Sigmoid colon (tissue), 7 donors: ENCODE measurements at places on chromosomes 5 and 9. TPM values are rescaled to one million over a fixed set of nuclear protein-coding genes. Genes with fewer than 3 reads are reported as not detected.
A peak's percentile ranks its signal among the peaks of the same experiment; 100 is the strongest.

DNA sequence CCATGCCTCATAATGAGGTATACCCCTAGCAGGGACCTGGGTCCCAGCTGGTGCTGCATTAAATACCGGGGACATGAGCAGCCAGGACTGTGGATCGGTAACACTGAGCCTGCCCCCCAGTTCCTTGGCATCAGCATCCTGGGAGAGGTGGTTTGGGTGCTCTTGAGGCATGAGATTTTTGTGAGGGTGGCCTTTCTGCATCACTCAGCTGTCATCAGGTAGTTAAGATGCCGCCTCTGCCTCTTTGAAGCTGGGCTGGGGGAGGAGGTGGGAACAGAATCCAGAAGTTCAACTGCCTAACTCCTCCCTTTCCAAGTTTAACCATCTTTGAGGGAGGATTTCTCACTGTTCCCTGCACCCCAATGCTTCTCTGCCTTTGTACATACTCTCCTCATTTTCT, 112.7 kb downstream of the PDZD2 start:
- H3K4me1 ChIP-seq = no peaks in the 10 kb centered on the region
- no peaks in the 10 kb centered on the region for H3K36me3 ChIP-seq
- H3K27me3 ChIP-seq = no peaks in the 10 kb centered on the region
- H3K27ac ChIP-seq = no peak overlapping the region
- no peak overlapping the region for H3K4me3 ChIP-seq
- no peak for DNase-seq

- DNase-seq = no peak
- H3K4me3 ChIP-seq = no peak overlapping the region
- no peaks in the 10 kb centered on the region for H3K36me3 ChIP-seq
- no peaks in the 10 kb centered on the region for H3K4me1 ChIP-seq
- H3K27me3 ChIP-seq = no peaks in the 10 kb centered on the region
- H3K27ac ChIP-seq = no peak overlapping the region
Observed at GRCh38 chr5:142432369-142432863, 107.6 kb upstream of the SPRY4 start.

DNA sequence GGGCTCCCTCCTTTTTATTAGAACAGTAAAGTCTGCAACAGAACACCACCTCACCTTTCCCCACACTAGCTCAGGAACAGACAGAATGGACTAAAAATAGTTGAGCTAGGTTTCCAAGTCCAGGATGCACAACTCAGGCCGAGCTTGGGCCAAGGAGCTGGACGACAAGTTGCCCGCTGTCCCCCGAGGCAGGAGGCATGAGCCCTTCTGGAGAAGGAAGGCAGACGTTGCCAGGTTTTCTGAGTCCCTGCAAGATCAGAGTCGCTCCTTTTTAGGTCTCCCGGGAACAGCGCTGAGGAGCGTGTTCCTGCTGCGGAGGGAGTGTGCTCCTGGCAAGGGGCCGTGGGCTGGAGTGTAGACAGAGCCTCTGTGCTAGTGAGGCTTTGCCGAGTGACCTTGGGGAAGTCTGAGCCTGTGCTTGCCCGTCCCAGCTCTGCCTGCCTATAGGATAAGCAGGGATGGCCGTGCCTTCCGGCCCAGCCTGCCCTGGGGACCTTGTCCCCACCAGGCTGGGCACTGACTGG, 121.6 kb downstream of the WNK2 start:
- no peaks in the 10 kb centered on the region for H3K27me3 ChIP-seq
- no peak overlapping the region for H3K4me3 ChIP-seq
- H3K27ac ChIP-seq = no peak overlapping the region
- DNase-seq = peak; percentile 73
- peaks cover 29% of the 10 kb centered on the region for H3K4me1 ChIP-seq

- H3K27me3 ChIP-seq = no peaks in the 10 kb centered on the region
- peaks cover 49% of the 10 kb centered on the region for H3K4me1 ChIP-seq
- no peak for DNase-seq
- no peak overlapping the region for H3K4me3 ChIP-seq
- H3K36me3 ChIP-seq = no peaks in the 10 kb centered on the region
Observed at GRCh38 chr5:168176251-168176650, 115.2 kb upstream of the WWC1 start.

GRIN3A gene
- 0.14 TPM for total RNA-seq

DNA sequence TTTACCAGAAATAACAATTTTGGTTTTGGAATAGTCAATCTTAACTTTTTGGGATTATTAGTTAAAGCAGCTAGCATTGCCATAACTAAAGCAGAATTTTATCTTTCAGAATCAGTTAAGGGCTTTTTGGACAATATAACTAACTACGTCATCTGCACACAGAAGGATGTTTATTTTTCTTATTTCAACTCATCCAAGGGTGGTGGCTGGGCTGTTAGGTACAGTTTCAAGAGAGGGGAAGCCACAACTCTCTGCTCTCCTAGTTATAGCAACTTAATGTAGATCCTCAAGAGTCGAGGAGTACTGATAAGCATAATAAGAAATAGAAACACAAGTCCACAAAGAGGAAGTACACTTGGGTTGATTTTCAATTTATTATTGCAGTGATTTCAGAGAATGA, 65.6 kb downstream of the ANKRD55 start:
- no peaks in the 10 kb centered on the region for H3K36me3 ChIP-seq
- H3K27ac ChIP-seq = no peak overlapping the region
- H3K4me1 ChIP-seq = no peaks in the 10 kb centered on the region
- DNase-seq = no peak
- peaks cover 6% of the 10 kb centered on the region for H3K27me3 ChIP-seq

C5orf52 gene
- not detected for total RNA-seq

GRCh38 chr9:116098476-116098875, 55.1 kb upstream of the PAPPA start:
- no peak overlapping the region for H3K27ac ChIP-seq
- DNase-seq = no peak
- H3K27me3 ChIP-seq = no peaks in the 10 kb centered on the region
- H3K36me3 ChIP-seq = no peaks in the 10 kb centered on the region
- no peaks in the 10 kb centered on the region for H3K4me1 ChIP-seq

DNA sequence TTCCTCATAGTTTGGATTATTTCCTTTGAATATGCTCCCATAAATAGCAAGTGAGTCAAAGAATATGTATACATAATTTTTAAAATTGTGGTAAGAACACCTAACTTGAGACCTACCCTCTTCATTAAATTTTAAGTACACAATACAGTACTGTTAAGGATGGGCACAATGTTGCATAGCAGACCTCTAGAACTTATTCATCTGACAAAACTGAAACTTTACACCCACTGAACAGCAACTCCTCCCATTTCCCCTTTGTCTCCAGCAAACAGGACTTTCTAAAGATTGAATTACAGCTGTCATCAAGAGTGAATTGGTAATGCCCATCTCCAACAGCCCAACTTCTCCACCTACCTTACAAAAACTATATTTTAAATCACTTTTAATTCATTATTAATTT, 388.9 kb downstream of the HTR1A start:
- no peak overlapping the region for H3K4me3 ChIP-seq
- no peaks in the 10 kb centered on the region for H3K27me3 ChIP-seq
- no peak for DNase-seq
- H3K27ac ChIP-seq = no peak overlapping the region
- no peaks in the 10 kb centered on the region for H3K36me3 ChIP-seq

DNA sequence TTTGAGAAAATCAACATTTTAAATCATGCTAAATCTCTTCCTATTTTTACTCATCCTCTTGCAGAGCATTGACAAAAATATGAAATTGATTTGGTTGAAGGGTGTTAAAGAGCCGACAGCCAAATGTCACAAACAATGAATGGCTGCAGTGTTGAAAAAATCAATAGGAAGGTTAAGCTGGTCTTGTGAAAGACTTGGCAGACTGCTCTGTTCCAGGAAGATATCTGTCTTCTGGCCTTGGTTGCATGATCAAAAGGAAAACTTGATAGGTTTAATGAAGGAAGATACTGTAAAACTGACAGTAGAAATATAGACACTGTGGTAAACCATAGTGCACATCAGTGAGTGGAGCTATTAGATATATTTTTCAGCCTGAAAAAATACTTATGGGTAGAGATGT, 103.6 kb downstream of the PBX3 start:
- no peak overlapping the region for H3K27ac ChIP-seq
- no peak overlapping the region for H3K4me3 ChIP-seq
- H3K36me3 ChIP-seq = no peaks in the 10 kb centered on the region

OCLN gene
- 1.3 TPM for total RNA-seq

PHYHD1 gene
- total RNA-seq = 21.4 TPM

DNA sequence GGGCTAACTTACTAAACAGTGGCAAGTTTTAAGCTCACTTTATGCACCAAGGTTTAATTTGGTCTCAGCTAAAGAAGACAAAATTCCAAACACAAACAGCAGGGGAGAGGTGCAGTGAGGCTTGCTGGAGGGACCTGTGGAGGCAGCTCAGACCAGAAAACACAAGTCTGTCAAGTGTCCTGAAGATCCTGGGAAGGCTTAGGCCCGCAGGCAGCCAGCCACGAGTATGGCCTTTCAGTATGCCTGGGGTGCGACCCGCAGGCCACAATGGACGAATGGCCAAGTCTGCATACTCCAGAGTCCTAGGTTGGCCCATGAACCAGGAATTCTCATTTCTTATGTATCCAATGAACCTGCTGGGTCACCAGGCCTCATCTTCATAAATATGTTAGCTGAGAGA, 9.3 kb downstream of the CCNI2 start:
- no peaks in the 10 kb centered on the region for H3K36me3 ChIP-seq
- no peaks in the 10 kb centered on the region for H3K4me1 ChIP-seq
- no peak overlapping the region for H3K27ac ChIP-seq
- no peak overlapping the region for H3K4me3 ChIP-seq

TAF1L gene
- not detected for total RNA-seq

NR2F1-AS1 gene
- 8.9 TPM for total RNA-seq

GRCh38 chr5:128736553-128736952, 198.5 kb upstream of the FBN2 start:
- H3K4me3 ChIP-seq = no peak overlapping the region
- no peaks in the 10 kb centered on the region for H3K4me1 ChIP-seq
- no peaks in the 10 kb centered on the region for H3K36me3 ChIP-seq
- no peaks in the 10 kb centered on the region for H3K27me3 ChIP-seq
- no peak for DNase-seq
- H3K27ac ChIP-seq = no peak overlapping the region

ZNF608 gene
- total RNA-seq = 30.7 TPM

- no peaks in the 10 kb centered on the region for H3K36me3 ChIP-seq
- H3K27ac ChIP-seq = peak overlapping the region; percentile 90
- no peaks in the 10 kb centered on the region for H3K27me3 ChIP-seq
- peak overlapping the region; percentile 60 for H3K4me3 ChIP-seq
Observed at GRCh38 chr5:141477044-141477575, 1.3 kb downstream of the PCDHGC3 start.

CCL27 gene
- total RNA-seq = not detected

- no peaks in the 10 kb centered on the region for H3K27me3 ChIP-seq
- DNase-seq = no peak
Observed at GRCh38 chr5:126814721-126815404, 37.9 kb downstream of the LMNB1 start.

DNA sequence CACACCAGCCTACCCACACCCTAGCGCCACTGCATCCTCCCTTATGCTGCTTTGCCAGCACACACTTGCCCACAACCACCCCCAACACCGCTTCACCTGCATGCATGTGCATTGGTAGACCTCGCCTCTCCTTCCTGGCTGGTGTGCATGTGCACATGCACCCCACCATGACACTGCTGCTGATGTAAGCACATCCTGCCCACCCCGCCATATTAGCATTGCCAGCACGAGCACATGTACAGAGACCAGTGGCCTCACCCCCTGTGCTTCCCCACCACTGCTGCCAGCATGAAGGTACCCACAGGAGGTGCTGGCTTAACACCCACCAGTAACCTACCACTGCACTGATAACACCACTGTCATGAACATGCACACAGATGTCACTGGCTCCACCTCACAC, 218.2 kb downstream of the SLCO4C1 start:
- DNase-seq = no peak
- no peaks in the 10 kb centered on the region for H3K36me3 ChIP-seq
- H3K4me1 ChIP-seq = no peaks in the 10 kb centered on the region

- H3K4me1 ChIP-seq = no peaks in the 10 kb centered on the region
- H3K36me3 ChIP-seq = no peaks in the 10 kb centered on the region
- no peaks in the 10 kb centered on the region for H3K27me3 ChIP-seq
- no peak for DNase-seq
Observed at GRCh38 chr5:125786021-125786420, 637.2 kb upstream of the GRAMD2B start.

DNA sequence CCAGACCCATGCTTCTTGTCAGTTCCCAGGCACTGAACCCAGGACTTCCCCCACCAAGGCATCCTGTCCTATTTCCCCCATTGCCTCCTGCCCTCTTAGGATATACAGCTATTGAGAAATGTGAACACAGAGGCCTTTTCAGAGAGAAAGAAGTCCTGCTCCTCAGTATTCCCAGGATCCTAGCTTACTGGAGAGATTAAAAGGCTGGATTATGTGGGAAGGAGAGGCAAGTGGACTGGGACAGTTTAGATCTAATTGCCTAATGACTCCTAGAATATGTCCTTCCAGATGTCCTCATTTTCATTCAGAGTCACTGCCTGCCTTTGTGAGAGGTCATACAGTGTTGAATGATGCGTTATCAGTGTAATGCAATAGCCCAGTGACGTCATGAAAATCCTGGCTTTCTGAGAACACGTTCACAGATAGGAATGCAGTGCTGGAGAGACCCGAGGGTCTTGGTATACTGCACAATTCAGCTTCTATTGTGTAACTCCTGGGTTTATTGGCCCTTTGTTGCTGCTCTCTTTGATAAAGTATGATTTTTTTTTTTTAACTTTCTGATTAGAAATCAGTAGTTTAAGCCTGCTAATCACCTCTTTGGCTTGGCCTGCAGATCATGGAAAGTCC, 26.2 kb downstream of the WWC1 start:
- H3K4me1 ChIP-seq = no peaks in the 10 kb centered on the region
- DNase-seq = no peak
- no peak overlapping the region for H3K27ac ChIP-seq
- H3K36me3 ChIP-seq = no peaks in the 10 kb centered on the region
- H3K27me3 ChIP-seq = no peaks in the 10 kb centered on the region

LCP2 gene
- 15.0 TPM for total RNA-seq

PCDHGA8 gene
- 4.4 TPM for total RNA-seq

TMEM174 gene
- total RNA-seq = not detected

PIP5K1B gene
- 23.3 TPM for total RNA-seq

- peak overlapping the region; percentile 89 for H3K27ac ChIP-seq
- H3K4me3 ChIP-seq = peak overlapping the region; percentile 64
- peaks cover 2% of the 10 kb centered on the region for H3K27me3 ChIP-seq
Observed at GRCh38 chr5:43043400-43043756, 3.3 kb upstream of the ANXA2R start.

GRCh38 chr5:137086342-137086741, 412.8 kb downstream of the SPOCK1 start:
- H3K4me1 ChIP-seq = no peaks in the 10 kb centered on the region
- peak; percentile 19 for DNase-seq
- H3K27me3 ChIP-seq = no peaks in the 10 kb centered on the region
- no peak overlapping the region for H3K27ac ChIP-seq

NR5A1 gene
- not detected for total RNA-seq

GRCh38 chr9:36164989-36165388, 4.2 kb upstream of the CCIN start:
- H3K27ac ChIP-seq = peak overlapping the region; percentile 87
- H3K36me3 ChIP-seq = no peaks in the 10 kb centered on the region
- no peaks in the 10 kb centered on the region for H3K27me3 ChIP-seq
- H3K4me1 ChIP-seq = peaks cover 68% of the 10 kb centered on the region
- H3K4me3 ChIP-seq = no peak overlapping the region
